ENCODE measurements at places on chromosomes 11 and 22.

DNA sequence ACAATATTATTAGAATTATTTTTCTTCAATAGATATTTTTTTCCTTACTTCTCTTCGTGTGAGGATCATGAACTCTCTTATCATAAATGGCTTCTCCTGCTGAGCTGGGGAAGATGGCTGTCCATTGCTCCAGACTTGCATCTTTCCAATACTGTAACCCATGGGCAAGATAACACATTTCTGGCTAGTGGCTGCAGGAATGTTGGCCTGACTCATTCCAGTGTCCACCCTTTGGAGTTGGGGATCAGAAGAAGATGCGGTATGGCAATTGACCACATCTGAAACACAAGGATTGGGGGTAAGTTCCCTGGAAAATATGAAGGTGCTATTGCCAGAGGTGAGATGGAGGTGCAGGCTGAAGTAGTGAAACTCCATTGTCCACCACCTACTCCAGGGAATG, 92.8 kb downstream of the FAR1 start:
- DNase-seq: no peak

DNA sequence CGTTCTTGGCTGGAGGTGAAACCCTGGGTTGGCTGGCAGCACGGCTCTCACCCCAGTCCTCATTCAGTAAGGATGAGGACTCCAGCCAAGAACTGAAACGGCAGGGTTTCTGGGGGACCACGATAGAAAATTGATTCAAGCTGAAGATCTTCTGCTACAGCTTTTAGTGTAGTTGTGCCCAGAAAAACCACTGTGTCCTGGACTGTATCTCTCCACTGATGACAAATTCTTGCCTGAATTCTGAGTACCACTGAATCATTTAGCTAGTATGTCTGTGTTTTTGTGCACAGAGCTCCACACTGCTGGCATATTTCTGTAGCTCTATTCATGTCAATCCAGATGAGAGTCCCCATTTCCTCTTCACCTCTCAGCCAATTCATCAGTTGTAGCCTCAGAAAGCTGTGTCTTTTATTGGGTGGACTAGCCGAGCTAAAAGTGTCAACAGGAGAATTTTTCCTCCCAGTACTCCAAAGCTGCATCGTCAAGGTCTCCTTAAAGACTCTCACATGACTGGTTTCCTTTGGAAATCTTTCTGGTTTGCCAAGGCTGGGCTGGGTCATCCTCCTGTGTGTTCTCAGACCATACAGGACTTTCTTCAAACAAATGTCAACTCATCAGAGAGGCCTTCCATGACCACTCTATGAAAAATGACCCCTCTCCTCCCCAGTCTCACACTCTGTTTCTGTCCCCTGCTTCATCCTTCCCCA, 144.6 kb downstream of the LDLRAD3 start:
- DNase-seq: no peak

DNA sequence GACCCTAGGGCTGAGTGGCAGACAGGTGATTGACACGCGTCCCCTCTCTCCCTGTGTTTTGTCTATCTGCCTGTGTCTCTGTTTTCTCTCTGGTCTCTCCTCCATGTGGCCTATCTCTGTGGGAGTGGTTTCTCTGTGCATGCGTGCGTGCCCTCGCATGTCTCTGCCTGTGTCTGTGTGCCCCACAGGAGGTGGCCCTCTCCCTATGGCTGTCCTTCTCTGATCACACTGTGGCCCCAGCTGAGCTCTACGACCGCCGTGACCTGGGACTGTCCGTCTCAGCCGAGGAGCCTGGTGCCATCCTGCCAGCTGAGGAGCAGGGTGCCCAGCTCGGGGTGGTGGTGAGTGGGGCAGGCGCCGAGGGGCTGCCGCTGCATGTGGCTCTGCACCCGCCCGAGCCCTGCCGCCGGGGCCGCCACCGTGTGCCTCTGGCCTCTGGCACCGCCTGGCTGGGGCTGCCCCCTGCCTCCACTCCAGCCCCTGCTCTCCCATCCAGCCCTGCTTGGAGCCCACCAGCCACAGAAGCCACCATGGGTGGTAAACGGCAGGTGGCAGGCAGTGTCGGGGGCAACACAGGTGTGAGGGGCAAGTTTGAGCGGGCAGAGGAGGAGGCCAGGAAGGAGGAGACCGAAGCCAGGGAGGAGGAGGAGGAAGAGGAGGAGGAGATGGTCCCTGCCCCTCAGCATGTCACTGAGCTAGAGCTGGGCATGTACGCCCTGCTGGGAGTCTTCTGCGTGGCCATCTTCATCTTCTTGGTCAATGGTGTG, 11.6 kb downstream of the TMEM132A start:
- DNase-seq: no peak

DNA sequence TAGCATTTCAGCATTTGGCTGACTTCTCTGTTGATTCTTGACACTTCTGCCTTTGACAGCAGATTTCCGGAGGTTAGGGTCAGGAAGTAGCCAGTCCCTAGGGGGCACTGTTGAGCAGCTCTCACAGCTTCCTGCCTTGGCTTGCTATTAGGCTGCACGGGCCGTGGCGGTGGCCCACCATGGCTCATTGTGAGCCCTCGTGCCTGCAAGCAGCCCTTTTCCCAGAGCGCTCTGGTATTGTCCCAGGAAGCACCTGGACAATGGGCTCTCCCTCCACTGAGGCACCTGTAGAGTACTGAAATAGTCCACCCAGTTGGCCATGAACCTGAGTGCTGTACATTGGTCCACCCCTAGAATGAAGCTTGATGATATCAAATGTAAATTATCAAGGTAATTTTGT, 100.2 kb upstream of the GAL start:
- peak; percentile 34 for DNase-seq

- DNase-seq: no peak
Measured at GRCh38 chr11:76291576-76292526, 85.5 kb upstream of the WNT11 start.

GRCh38 chr11:94002226-94002625, 18.9 kb upstream of the HEPHL1 start:
- no peak for DNase-seq

- DNase-seq: peak; percentile 55
Measured at GRCh38 chr11:34512840-34513681, 533 bp downstream of the ELF5 start.

DNA sequence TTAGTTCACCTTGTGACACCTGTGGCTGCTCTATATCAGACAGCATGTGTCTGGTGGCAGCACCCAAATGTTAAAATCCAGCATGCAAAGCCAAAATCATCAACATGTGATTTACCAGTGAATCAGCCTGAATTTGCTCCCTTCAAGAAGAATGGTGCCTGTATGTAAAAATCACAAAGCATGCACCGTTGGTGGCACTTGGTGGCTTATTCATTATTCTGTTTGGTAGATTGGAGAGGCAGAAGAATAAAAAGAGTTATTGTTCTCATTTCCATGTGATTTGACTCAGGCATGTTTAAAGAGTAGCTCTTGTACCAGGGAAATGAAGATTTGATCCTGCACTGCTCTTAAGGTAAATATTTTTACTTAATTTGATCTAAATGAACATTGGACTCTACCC, 143.9 kb upstream of the MPPED2 start:
- no peak for DNase-seq

- DNase-seq: no peak
Measured at GRCh38 chr11:108019870-108020540, 11.3 kb downstream of the CUL5 start.

DNA sequence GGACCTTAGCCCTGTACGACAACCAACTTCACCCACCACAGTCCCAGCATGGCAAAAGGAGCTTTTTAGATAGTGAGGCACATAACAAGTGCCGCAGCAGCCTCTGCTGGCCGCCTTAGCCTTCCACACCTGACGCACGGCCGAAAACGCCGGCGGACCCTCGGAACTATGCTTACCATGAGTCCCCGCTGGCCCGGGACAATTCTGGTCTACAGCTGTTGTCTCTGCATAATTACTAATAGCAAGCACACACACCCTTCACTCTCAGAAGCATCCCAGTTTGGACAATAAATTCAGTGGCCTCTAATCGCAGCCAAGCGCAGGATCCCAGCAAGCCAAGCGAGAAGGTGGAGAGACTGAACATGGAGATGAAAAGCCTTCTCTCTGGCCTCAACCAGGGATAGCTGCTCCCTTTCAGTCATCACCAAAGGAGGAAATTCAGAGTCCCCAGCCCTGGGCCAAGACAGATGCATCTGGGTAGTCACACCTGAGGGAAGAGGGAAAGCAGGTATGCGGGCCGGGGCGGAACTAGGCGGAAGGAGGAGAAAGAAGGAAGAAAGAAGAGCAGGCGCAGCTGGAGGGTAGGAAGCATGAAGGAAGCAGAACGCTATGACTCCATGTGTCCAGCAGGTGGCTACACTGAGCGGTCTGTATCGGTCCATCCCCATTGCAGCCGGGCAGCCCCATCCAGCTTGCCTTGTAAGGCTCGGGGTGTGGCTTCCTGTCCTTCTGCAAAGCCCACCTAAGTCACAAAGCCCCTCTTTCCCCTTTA, 40.3 kb downstream of the BUD13 start:
- DNase-seq: peak; percentile 57

DNA sequence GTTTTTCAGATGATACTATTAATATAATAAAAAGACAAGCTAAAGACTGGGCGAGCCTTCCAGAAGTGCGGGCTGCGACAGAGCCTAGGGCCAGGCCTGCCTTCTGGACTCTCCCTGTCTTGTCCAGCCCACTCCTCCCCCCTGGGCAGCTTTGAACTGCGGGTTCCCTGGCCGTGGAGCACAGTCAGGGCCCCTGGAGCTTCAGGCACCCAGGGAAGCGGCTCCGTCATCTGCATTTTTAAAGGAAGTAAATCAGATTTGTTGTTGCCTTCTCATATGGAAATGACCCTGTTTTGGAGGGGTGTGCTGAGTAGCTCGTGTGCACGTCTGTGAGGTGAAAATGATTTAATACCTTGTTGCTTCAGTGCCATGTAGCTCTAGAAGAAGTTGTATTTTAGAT, 265.3 kb downstream of the TBC1D22A start:
- DNase-seq: no peak

- DNase-seq: no peak
Measured at GRCh38 chr11:33948494-33948893, 56.6 kb upstream of the LMO2 start.

GRCh38 chr22:47201996-47202818, 439.8 kb downstream of the TBC1D22A start:
- DNase-seq: no peak

DNA sequence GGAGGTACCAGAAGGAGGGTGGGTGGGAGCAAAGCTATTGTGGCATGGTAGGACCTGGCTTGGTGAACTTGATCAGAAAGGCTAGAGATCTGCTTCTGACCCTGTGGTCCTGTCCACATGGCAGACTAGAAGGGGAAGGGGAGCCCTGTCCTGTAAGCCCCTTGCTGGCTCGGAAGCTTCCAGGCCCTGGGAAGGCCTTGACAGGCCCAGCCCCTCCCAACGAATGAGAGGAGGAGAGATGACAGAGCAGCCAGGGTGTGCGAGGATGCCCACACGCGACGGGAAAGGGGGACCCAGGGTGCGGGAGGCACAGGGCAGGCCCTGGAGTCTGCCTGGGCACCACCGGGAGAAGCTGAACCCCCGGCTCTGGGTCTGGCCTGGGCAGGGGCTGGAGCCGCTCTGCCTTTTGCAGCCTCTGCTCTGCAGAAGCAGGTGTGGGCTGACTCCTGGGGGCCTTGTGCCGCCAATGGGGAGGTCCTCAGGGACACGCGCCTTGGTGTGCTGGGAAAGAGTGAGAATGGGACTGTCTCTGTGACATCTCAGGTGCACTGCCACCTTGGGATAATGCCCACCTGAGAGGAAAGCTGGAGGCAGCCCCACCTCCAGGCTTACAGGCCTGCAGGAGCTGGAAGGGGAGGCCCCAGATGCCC, 1447.5 kb downstream of the BRD1 start:
- no peak for DNase-seq

DNA sequence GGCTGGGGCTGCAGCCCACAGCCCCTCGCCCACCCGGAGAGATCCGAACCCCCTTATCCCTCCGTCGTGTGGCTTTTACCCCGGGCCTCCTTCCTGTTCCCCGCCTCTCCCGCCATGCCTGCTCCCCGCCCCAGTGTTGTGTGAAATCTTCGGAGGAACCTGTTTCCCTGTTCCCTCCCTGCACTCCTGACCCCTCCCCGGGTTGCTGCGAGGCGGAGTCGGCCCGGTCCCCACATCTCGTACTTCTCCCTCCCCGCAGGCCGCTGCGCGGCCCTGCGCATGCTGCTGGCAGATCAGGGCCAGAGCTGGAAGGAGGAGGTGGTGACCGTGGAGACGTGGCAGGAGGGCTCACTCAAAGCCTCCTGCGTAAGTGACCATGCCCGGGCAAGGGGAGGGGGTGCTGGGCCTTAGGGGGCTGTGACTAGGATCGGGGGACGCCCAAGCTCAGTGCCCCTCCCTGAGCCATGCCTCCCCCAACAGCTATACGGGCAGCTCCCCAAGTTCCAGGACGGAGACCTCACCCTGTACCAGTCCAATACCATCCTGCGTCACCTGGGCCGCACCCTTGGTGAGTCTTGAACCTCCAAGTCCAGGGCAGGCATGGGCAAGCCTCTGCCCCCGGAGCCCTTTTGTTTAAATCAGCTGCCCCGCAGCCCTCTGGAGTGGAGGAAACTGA, 731 bp downstream of the GSTP1 start:
- peak; percentile 66 for DNase-seq

DNA sequence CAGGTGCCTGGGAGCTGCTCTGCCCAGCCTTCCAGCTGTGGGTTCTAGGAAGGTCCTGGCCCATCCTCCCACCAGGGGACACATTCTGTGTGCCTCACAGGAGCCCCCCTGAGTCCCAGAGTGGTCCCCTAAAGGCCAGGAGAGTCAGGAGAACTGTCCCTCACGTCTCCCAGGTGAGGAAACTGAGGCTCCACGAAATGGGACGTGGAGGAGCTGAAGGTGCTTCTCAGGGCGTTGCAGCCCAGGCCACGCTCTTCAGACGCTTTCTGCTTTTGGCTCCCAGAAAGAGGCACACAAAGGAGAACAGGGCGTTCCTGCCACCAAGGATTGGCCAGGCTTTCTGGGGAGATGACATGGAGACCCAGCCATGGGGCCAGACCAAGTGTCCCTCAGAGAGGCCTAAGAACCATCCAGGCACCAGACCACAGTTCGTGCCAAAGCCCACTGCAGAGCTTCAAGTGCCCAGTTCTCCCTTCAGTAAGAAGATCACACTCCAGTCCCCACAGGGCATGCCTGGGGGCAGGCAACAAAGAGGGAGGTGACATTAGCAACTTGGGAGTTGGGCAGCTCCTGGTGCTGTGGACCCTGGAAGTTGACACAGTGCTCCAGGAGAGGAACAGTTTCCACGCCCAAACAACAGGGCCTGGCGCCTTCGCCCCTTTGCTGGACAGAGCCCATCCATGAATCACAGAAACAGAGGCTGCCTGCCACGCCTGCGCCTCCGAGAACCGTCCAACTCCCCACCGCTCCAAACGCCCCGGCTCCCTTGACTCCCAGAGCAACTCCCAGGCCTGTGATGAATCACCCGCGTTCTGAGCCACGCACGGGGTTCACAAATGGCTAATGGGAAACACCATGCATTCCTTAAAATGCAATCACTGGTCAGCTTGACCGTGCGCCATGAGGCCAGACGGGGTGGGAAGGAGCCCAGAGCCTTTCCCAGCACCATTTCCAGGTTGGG, 589.2 kb downstream of the BRD1 start:
- DNase-seq: no peak

- DNase-seq: no peak
Measured at GRCh38 chr11:113279591-113279990, 34.8 kb upstream of the TTC12 start.
